NCI-H2171 (cell line): ENCODE measurements at places on chromosomes 11 and 22.
A peak's percentile ranks its signal among the peaks of the same experiment; 100 is the strongest.

- DNase-seq = no peak
Observed at GRCh38 chr11:128086794-128087193, 500.6 kb downstream of the ETS1 start.

DNA sequence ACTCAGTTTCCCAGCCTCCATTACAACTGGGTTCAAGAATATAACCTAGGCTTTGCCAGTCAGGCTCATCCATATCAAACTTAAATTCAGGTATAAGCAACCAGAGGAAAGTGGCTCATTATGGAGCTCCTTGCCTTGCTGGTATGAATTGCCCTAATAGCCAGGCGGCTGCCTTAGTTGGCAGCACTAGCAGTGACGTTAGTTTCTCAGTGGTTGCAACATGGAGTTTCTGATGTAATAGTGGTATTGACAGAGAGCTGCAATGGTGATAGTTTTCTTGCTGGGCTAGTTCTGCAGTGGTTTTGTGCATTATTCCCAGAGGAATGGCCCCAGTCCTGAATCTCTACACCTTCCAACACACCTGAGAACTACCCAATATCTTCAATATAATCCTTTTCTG, 3.8 kb upstream of the TMEM123 start:
- DNase-seq = no peak

- no peak for DNase-seq
Observed at GRCh38 chr11:63892228-63892627, 24.7 kb downstream of the RCOR2 start.

GRCh38 chr11:102762361-102762767, 18.1 kb downstream of the MMP10 start:
- no peak for DNase-seq

- DNase-seq = no peak
Observed at GRCh38 chr11:88266919-88267318, 70.6 kb downstream of the CTSC start.

DNA sequence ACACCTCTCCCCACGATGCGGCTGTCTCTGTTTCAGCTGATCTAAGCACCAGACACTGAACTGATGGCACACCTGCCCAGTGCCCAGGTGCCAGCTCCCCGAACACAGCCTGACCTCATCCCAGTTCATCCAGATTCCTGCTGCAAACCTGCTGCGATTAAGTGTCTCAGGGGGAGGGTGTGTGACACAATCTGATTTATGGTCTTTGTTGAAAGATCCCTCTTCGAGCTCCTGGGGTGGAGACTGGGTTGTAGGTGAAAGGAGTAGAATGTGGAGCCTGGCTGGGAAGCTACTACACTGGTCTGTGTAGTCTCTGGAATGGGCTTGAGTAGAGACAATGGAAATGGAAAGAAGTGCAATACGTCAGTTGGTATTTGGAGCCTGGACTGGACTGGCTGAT, 390.3 kb downstream of the SHANK2 start:
- DNase-seq = no peak

GRCh38 chr11:106386519-106386918, 309.1 kb downstream of the AASDHPPT start:
- DNase-seq = no peak

DNA sequence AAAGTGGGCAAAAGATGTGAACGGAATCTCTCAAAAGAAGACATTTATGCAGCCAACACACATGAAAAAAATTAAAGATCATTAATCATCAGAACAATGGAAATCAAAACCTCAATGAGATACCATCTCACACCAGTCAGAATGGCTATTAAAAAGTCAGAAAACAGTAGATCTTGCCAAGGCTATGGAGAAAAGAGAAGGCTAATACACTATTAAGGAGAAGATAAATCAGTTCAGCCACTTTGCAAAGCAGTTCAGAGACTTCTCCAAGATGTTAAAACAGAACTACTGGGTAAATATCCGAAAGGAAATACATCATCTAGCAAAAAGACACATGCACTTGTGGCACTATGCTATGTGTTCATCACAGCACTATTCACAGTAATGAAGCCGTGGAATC, 388.2 kb upstream of the LUZP2 start:
- DNase-seq = no peak

GRCh38 chr11:44746894-44747293, 20.1 kb downstream of the TSPAN18 start:
- DNase-seq = no peak

DNA sequence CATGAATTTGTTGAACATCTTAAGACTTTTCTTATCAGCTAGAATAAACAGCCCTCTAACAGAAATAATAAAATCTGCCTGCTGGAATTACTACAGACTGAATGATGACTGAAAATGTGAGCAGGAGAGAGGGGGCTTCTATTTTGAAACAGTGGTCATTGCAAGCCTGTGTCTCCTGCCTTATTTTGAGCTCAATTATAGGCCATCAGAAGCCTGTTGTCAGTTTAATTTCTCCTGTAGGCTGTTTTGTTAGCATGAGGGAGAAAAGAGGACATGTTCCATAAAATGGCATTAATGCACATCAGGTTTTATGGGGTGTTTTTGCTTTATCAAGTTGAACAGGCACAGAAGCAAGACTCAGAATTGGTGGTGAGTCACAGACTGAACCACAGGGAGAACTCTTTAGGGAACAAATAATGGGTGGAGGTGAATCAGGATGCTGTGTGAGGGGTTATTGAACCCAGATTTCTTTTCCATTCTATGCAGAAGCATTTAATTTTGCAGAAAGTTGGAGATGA, 129.1 kb downstream of the PARVA start:
- DNase-seq = no peak

DNA sequence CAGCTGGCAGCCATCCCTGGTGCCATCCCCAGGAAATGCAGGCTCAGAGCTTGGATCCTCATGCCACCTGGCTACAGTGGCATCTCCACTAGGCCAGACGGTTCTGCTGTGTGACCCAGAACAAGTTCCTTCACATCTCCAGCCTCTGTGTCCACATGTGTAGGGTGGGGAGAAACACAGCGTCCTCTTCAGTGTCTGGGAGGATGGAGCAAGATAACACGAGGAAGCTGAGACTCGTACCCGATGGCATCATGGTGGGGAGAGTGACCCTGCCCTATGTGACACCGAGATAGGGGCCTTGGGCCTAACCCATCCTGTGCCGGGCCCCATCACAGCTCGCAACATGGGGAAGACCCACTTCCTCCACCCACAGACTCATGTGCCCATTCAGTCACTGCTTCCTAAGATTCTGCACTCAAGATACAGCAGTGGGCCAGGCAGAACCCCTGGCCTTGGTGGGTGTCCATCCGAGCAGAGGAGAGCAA, 78.5 kb downstream of the MORC2 start:
- no peak for DNase-seq

- DNase-seq = no peak
Observed at GRCh38 chr11:83630211-83630610, 344.0 kb upstream of the CCDC90B start.

DNA sequence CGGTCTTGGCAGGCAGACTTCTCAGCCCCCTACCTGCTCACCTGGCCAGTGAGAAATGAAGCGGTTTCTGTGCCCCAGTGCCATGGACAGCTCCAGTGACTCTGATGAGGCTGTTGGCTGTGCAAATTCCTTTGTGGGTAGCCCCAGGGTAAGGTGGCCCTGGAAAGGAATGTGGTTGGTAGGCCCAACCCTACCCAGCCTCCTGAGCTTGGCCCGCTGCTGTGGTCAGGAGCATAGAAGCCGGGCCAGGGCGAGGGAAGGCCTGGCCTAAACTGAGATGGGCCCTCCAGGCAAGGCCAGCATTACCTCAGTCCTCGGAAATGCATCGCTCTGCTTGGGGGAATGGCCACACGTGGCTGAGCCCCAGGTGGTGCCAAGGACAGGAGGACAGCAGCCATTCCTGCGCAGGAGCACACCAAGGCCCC, 16.9 kb downstream of the DAGLA start:
- no peak for DNase-seq

DNA sequence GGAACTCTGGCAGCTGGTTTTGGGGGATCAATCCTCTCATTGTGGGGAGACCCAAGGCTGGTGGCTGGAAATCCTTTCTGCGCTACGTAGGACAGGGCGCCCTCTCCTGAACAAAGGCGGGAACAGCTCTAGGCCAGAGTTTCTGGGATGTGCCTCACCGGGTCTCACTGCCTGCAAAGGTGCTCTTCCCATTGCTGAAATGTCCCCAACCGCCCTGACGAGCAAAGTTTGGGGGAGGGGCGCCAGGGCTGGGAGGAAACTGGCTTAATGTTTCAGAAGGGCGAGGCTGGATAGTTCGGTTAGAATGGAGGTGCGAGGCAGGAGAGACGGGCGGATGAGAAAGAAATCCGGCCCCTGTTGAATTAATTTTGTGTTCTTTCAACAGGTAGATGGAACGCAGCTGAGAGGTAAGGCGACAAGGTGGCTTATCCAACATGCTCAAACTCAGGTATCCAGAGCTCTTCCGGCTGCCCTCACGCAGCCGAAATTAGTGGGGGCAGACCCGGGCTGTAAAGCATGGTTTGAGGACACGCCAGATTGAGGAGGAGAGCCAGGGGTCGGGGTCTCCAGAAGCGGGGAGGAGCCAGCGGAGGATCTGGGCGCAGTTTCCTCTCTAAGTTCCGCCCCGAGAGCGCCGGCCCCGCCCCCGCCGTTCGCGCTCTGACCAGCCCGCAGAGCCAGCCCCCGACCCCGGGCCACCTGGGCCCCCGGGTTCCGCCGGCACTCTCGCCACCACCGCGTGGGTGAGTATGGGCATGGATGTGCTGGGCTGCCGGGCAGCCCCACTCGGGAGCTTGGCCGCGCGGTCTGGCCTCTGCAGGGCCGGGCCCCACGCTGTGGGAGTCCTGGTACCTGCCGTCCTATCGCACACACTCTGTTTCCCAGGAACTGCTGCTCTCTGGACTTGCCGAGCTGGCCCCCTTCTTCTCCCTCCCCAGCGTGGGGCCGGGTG, at the start of gene PGAP2:
PGAP2 (plus strand) TSS at position 652 of the 952 bp plus-strand sequence. CDS start 2,700 bp downstream, outside the sequence.
- no peak for DNase-seq

- DNase-seq = no peak
Observed at GRCh38 chr11:17197431-17197898, 10.3 kb downstream of the PIK3C2A start.

DNA sequence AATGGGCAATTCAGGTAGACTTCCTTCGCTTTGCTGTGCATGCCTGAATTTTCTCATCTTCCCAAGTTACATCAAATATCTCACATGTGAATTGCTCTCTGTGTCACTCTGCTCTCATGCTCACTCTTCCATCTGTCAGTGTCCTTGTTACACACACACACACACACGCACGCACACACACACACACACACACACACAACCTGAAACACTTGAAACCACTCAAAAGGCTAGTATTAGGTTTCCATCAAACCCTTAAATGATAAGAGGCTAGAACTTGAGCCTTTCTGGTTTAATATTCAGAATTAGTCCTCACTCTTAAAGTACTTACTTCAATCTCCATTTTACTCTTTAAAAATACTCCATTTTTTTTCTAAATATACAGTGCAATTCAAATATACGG, 282.4 kb downstream of the C11orf87 start:
- peak; percentile 48 for DNase-seq

DNA sequence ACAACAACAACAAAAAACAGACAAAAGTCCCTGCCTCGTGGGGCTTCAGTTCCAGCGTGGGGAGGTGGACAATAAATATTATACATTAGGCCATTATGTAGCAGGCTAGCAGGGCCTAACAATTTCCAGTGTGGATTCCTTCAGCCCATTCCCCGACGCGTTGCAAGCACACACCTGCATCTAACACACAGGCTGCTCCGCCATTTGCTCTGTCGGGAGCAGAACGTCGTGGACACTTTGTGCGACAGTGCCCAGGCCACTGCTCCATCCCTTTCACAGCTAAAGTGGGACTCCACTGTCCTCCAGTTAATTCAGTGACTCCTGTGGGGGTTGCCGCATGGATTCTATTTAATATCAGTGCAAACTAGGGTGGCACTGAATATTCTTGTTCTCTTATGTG, 10.9 kb upstream of the FGF3 start:
- no peak for DNase-seq

GRCh38 chr11:45475173-45475572, 189.0 kb upstream of the SYT13 start:
- DNase-seq = no peak

- DNase-seq = no peak
Observed at GRCh38 chr22:25139062-25139461, 60.6 kb upstream of the CRYBB3 start.

- DNase-seq = no peak
Observed at GRCh38 chr11:69157156-69157821, 1.6 kb downstream of the SMIM38 start.

- DNase-seq = no peak
Observed at GRCh38 chr22:22697377-22698117, 53.1 kb downstream of the GGTLC2 start.
